ENCODE measurements at places on chromosomes 2 and 18. TPM values are rescaled to one million over a fixed set of nuclear protein-coding genes. Genes with fewer than 3 reads are reported as not detected.

Gene CREG2
- total RNA-seq, result not detected

Gene SULT1C4
- 13.2 TPM for total RNA-seq

DNA sequence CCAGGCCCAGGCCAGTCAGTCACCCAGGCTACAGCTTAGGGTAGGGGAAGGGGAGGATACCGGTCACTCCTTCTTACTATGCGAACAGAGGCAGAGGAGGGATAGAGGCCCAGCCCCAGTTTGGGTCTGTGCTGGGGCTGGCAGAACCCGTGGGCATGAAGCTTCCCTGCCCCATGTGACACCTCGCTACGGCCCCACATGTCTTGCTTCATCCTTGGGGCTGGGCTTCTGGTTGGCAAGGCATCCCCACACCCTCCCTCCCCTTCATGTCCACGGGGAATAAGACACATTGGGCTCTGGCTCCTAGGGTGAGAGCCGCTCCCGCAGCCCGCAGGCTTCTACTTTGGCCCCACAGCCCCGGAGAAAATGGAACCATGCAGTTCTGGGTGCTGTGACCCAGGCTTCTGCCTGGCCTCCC is 32.4 kb downstream of the HS1BP3 start:
- H3K4me1 ChIP-seq, result peaks cover 36% of the 10 kb centered on the region
- DNase-seq, result peak; percentile 70
- peak overlapping the region; percentile 79 for H3K27ac ChIP-seq
- no peaks in the 10 kb centered on the region for H3K27me3 ChIP-seq

Gene DIS3L2
- total RNA-seq, result 38.8 TPM

DNA sequence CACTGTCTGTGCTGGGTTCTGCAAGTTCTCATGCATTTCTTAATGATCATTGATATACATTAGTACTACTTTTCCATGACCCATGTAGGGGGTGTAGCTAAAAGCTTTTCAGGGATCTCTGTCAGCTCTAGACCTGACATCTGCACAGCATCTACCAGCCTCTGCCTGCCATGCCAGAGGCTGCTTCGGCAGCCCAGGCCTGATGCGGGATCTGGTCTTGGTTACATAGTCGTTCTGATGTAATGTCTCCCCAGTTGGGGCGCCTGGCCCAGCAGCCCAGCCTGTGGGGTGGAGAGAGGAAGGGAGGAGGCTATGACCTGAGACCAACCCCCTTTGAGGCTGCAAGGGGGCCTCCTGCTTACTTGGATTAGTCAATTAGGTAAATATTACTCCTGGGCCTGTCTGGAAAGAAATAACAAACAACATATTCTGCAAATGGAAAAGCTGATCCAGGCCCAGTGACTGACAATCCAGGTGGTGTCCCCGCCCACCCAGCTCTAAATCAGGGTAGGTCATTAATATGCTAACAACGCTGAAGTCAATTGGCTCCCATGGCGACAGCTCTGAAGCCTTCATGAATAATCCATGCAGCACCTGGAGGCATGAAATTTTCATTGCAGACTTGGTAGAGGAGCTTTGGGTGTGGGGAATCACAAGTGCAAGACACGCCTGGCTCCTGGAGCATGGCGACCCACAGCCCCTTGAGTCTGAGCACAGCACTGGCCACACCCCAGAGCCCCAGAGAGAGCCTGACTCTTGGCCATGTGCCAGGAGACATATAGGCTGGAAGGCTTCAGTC is 575.3 kb downstream of the CMPK2 start:
- H3K36me3 ChIP-seq, result no peaks in the 10 kb centered on the region
- no peaks in the 10 kb centered on the region for H3K27me3 ChIP-seq
- no peaks in the 10 kb centered on the region for H3K4me1 ChIP-seq
- DNase-seq, result no peak
- H3K4me3 ChIP-seq, result no peak overlapping the region
- no peak overlapping the region for H3K27ac ChIP-seq

Gene CTLA4
- not detected for total RNA-seq

- H3K27me3 ChIP-seq, result no peaks in the 10 kb centered on the region
- H3K4me3 ChIP-seq, result no peak overlapping the region
- H3K27ac ChIP-seq, result no peak overlapping the region
- H3K36me3 ChIP-seq, result no peaks in the 10 kb centered on the region
Measured at GRCh38 chr2:200314976-200315567, 8.6 kb downstream of the SPATS2L start.

Gene RSAD2
- total RNA-seq, result 3.5 TPM

GRCh38 chr18:13525381-13526029 is 200.9 kb downstream of the FAM210A start:
- no peaks in the 10 kb centered on the region for H3K27me3 ChIP-seq
- no peak overlapping the region for H3K27ac ChIP-seq
- H3K4me1 ChIP-seq, result no peaks in the 10 kb centered on the region
- H3K36me3 ChIP-seq, result no peaks in the 10 kb centered on the region
- no peak overlapping the region for H3K4me3 ChIP-seq

Gene STON1
- 42.1 TPM for total RNA-seq

DNA sequence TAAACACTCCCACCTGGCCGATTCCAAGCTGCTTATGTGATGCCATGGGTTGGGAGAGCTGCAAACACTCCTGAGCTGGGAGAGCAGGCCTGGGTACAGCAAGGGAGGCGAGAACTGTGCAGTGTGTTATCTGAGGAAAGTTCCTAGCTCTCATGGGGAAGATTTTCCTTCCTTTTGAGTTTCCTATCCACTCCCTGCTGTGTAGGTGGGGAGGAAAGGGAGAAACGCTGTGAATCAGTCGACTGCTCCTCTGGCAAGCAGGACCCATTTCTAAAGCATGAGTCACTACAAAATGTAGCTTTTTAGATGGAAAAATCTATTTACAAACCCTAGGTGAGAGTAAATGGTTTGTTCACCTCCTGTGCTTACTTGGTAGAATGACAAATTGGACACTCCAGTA is 80.4 kb downstream of the SH3RF3 start:
- H3K4me3 ChIP-seq, result no peak overlapping the region
- H3K27me3 ChIP-seq, result no peaks in the 10 kb centered on the region
- H3K4me1 ChIP-seq, result no peaks in the 10 kb centered on the region
- no peak for DNase-seq
- H3K27ac ChIP-seq, result no peak overlapping the region
- no peaks in the 10 kb centered on the region for H3K36me3 ChIP-seq

- H3K36me3 ChIP-seq, result no peaks in the 10 kb centered on the region
- H3K27ac ChIP-seq, result no peak overlapping the region
- no peak overlapping the region for H3K4me3 ChIP-seq
- peak; percentile 30 for DNase-seq
- no peaks in the 10 kb centered on the region for H3K4me1 ChIP-seq
- H3K27me3 ChIP-seq, result no peaks in the 10 kb centered on the region
Measured at GRCh38 chr2:218428846-218429558, 10.1 kb downstream of the VIL1 start.
